Left kidney (tissue), 8 donors: ENCODE measurements at places on chromosomes 5 and 9.

DNA sequence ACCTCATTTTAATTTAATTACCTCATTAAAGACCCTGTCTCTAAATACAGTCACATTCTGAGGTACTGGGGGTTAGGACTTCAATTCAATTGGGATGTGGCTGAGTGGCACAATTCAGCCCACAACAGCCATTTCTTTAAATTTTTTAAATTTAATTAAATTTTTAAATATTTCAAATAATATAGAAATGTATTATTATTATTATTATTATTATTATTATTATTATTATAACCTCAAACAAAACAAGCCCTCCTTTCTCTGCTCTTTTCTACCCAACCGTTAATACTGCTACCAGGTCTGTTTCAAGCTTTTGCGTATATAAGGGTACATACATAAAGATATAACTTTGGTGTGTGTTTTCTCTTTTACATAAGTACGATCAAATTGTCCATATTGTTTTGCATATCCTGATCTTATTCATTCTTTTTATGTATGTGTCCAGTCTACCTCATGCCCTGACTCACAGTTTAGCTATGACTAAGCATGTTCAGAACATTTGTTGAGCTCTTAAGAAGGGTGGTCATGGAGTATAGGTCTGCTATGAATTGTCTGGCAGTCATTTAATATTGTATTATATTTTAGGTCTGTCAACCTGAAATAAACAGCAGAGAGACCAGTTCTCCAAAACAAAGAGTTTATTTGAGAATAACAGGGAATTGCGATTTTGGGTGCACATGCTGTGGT, 16.1 kb upstream of the RAB14 start:
- no peak for DNase-seq

DNA sequence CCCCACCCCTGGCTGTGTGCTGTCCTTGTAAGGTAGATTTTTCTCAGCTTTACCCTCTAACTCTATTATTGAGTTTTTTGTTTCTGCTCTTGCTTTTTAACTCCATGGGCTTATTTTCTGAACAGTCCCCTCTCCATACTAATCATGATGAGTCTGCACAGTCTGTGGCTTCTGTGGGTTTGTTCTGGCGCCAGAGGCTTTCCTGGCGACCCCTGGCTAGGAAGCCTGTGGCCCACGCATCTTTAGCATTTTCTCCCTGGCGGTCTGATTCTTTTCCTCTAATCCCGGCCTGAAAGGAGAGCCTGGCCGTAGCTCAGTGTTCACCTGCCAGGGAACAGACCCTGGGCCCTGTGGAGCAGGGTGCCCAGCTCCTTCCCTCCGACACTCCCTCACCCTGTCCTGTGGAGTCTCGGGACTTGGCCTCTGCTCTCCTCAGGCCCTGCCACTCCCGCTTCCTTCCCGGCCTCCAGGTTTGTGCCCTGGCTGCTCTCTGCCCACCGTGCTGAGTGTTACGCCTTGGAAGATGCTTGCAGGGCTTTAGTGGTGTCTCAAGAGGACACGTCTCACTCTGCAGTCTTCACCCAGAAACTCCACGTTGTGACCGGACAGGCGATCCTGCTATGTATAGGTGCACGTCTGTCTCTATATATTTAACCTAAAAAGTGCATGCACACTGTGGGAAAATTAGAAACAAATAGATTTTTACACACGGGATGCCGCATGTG, 31.7 kb upstream of the LRRC14B start:
- DNase-seq = no peak

DNA sequence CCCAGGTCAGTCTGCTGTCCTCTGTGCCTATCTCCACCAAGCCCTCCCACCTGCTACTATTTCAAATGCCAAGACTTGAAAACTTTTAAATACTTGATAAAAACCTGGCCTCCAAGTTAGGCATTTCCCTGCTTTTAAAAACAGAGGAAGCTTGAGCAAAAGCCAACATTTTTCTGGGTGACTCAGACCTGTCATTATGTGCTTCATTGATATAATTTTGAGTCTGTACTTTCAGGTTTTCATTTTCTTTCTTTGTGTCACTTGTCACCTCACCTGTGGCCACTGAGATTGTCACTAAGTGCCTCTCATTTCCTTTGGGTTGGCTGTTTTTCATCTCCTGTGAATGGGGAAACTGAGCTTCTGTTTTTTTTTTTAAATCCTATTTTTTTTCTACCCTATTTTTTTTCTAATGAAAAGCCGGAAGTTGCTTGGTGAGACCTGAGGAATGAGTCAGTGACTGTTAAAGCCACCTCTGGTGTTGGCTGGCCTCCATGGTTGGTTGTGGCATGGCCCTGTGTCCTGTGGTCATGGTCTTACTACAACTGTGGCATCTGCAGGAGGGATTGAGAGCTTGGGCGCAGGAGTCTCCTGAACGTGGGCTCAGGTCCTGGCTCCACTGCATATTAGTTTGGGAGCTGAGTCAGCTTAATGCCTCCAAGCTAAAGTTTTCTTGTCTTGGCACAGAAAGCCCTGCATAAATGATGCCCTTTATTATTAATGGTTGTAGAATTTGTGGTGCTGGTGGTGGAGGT, 56.7 kb downstream of the ARHGAP26 start:
- DNase-seq = no peak

GRCh38 chr5:142825378-142826089, 55.4 kb downstream of the ARHGAP26 start:
- no peak for DNase-seq

DNA sequence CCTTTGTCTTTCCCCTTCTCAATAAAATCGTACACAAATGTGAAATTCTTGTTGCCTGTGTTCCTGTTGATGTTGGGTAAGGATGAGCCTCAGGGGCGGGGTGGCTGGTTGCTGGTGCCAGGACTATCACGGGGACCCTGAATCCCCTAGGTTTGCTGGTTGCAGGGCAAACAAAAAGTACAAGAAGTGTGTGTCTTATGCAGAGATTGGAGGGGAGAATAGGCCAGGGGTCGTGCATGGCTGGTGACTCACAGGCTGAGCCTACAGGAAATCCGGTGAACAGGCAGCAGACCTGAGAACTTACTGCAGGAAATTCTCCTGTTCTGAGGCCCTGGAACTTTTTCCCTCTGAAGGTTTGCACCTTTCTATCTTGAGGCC, 5.5 kb downstream of the ANXA2R start:
- no peak for DNase-seq

GRCh38 chr5:14268738-14269137, 125.6 kb downstream of the TRIO start:
- no peak for DNase-seq

DNA sequence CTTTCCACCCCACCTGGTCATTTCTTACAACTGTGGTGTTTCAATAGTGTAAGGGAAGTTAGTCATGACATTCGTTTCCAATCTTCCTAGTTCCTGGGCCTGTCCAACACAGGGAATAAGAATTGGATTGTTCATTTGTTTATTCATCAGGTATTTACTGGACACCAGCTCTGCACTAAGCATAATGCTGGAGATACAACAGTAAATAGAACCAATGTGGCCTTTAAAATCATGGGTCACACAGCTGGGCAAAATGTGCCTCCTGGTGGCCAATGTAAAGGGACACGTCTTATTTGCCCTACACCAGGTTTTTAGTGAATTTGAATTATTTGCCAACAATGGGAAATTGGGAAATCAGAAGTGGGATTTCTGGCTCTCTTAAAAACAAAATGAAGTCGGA, 10.4 kb downstream of the ABLIM3 start:
- no peak for DNase-seq

DNA sequence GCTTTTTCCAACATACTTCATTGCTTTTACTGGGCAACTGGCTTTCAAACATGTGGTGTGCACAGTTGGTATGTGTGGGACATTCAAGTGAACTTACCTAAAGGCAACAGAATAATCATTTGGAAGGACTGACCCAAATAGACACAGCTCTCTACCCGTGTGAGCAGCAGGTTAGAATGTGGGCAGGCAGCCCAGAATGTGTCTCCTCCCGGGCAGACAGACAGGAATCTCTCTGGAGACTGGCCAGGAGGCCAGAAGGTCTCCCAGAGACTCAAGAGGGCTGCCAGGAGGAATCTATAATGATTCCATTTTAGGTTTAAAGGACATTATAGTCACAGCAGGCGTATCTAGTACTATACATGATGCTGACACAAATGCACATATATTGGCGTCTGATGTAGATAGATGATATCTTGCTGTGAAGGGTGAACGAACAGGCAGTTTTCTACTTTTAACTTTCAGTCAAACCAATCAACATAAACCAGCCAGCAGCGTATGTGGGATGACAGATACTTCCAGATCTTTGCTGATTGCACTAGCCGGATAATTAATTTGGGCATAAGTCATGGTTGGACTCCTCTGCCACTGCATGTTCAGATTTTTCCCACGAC, 297.4 kb upstream of the ZNF608 start:
- DNase-seq = no peak

GRCh38 chr9:80504601-80505230, 933.0 kb downstream of the TLE4 start:
- no peak for DNase-seq

- no peak for DNase-seq
Observed at GRCh38 chr5:132065951-132066701, 5.7 kb downstream of the IL3 start.

- DNase-seq = no peak
Observed at GRCh38 chr5:602466-603035, 9.6 kb upstream of the CEP72 start.

DNA sequence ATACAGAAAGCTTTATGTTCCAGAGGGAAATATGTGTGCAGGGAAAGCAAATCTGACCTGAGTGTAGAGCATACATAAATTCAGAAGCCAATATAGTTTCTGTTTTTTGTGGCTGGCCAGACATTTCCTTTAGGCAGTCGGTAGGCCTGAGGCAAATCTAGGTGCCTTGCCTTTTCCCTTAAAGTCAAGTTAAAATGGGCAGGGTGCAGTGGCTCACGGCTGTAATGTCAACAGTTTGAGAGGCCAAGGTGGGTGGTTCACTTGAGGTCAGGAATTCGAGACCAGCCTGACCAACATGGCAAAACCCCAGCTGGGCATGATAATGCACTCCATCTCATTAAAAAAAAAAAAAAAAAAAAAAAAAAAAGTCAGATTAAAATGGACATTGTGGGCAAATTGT, 31.2 kb downstream of the PHAX start:
- no peak for DNase-seq

- DNase-seq = no peak
Observed at GRCh38 chr5:171323806-171324632, 15.0 kb downstream of the TLX3 start.

DNA sequence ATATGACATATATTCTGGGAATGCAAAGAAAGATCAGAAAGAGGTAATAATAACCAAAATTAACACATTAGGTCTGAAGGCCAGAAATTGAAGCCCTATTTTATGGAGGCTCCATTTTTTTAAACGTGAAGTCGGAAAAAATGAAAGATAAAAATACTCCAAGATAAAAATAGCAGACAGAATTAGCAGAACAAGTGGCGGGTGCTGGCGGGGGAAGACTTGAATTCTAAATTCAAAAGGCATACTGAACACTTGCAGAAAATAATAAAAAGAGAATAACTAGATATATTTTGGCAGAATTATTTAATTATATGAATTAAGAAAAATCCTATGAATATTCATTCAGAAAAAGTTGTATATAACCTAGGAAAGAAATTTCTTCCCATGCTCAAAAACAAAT, 543.7 kb upstream of the ACO1 start:
- DNase-seq = no peak

GRCh38 chr5:91016322-91016721, 366.8 kb downstream of the ARRDC3 start:
- no peak for DNase-seq

DNA sequence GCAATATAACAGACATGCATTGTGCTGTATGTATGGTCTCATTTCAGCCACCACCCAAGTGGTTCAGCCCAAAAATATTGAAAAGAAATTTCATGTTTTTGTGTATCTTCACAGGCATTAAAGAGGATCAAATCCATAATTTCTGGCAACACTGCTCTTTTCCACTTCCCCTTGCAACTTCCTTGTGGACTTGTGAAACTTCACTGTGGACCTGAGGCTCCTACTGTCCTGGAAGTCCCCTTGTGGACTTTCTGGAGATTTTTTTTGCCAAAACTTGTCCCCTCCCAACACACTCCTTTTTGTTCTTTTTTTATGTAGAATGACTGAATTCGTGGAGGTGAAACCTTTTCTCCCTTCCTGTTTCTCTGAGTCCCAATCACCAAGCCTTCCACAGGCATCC, 14.3 kb downstream of the OTULINL start:
- no peak for DNase-seq

DNA sequence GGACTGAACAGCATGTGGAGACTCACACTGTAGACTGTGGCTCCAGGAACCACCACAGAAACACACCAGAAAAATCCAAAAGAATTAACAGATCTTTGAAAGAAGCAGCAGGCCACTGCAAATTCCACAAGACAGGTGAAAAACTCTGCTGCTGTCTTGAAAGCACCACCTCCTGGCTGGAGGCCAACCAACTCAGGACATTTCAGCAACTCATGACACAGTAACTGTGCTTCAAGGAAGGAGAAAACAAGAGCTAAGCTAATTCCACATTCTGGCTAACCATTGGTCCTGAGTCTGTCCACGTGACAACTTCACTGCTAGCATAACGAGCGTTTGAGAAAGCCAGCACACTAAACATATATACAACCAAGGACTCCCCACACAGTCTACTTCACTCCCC, 625.1 kb downstream of the PRELID2 start:
- DNase-seq = no peak

DNA sequence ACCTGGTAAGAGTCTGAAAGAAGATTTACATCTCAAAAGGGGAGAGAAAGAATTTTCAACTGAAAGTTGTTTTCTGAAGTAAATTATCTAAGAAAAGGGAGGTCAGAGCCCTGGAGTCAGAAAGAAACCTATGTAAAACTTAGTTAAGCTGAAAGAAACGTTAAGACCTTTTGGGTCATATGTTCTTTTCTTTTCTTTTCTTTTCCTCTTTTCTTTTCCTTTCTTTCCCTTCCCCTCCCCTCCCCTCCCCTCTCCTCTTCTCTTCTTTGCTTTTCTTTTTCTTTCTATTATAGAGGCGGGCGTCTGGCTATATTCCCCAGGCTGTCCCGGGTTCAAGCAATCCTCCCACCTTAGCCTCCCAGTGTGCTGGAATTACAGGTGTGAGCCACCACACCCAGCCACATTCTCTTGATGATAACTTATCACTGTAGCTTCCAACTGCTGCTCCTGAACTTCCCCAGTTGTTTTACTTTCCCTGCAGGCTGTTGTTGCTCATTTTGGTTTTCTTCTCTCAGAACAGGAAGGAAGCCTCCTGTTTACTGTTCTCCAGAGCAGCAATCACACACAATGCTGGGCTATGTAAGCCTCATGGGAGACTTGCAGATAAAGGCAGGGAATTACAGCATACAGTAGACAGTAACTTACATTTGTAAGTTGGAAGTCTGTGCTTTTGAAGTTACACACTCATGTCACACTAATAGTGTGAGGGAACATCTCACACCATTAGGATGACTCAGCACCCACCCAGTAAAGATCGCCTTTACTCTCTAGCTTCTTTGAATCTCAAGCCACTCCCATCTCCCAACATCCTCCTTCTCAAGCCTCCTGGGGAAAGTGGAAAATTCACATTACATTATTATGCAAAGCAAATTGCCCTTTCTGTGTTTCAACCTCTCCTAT, 2216.6 kb upstream of the WWC1 start:
- no peak for DNase-seq

GRCh38 chr5:96659170-96659569, 3.0 kb upstream of the CAST start:
- no peak for DNase-seq

- no peak for DNase-seq
Observed at GRCh38 chr5:137488516-137488915, 10.6 kb downstream of the SPOCK1 start.

- DNase-seq = no peak
Observed at GRCh38 chr5:572398-573019, 39.6 kb upstream of the CEP72 start.
